Testis (tissue), 5 donors: ENCODE measurements at places on chromosomes 5 and 9. TPM values are rescaled to one million over a fixed set of nuclear protein-coding genes. Genes with fewer than 3 reads are reported as not detected.

GRCh38 chr9:742914-743589, 98.4 kb upstream of the DMRT1 start:
- no peaks in the 10 kb centered on the region for H3K36me3 ChIP-seq
- no peaks in the 10 kb centered on the region for H3K27me3 ChIP-seq
- no peak for DNase-seq
- H3K4me3 ChIP-seq, result no peak overlapping the region
- H3K27ac ChIP-seq, result no peak overlapping the region

GRCh38 chr9:93156475-93157008, 22.5 kb upstream of the NINJ1 start:
- H3K27me3 ChIP-seq, result no peaks in the 10 kb centered on the region
- no peaks in the 10 kb centered on the region for H3K4me1 ChIP-seq
- H3K36me3 ChIP-seq, result no peaks in the 10 kb centered on the region
- no peak overlapping the region for H3K27ac ChIP-seq

DNA sequence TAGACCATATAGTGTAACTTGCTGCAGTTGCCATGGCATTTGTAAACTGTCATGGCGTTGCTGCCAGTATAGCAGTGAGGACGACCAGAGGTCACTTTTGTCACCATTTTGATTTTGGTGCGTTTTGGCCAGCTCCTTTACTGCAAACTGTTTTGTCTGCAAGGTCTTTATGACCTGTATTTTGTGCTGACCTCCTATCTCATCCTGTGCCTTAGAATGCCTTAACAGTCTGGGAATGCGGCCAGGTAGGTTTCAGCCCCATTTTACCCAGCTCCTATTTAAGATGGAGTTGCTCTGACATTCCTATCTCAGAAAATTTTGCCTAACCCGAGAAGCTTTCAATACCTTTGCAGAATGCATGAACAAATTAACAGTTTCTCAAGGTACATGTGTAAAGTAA, 914.4 kb upstream of the ACO1 start:
- no peak for DNase-seq
- no peak overlapping the region for H3K27ac ChIP-seq
- no peaks in the 10 kb centered on the region for H3K4me1 ChIP-seq
- no peaks in the 10 kb centered on the region for H3K36me3 ChIP-seq

- no peaks in the 10 kb centered on the region for H3K36me3 ChIP-seq
- no peak overlapping the region for H3K4me3 ChIP-seq
- H3K27ac ChIP-seq, result no peak overlapping the region
- H3K4me1 ChIP-seq, result no peaks in the 10 kb centered on the region
- no peak for DNase-seq
Measured at GRCh38 chr5:117332341-117332740, 757.7 kb upstream of the SEMA6A start.

FSTL4 gene
- 8.6 TPM for total RNA-seq

DNA sequence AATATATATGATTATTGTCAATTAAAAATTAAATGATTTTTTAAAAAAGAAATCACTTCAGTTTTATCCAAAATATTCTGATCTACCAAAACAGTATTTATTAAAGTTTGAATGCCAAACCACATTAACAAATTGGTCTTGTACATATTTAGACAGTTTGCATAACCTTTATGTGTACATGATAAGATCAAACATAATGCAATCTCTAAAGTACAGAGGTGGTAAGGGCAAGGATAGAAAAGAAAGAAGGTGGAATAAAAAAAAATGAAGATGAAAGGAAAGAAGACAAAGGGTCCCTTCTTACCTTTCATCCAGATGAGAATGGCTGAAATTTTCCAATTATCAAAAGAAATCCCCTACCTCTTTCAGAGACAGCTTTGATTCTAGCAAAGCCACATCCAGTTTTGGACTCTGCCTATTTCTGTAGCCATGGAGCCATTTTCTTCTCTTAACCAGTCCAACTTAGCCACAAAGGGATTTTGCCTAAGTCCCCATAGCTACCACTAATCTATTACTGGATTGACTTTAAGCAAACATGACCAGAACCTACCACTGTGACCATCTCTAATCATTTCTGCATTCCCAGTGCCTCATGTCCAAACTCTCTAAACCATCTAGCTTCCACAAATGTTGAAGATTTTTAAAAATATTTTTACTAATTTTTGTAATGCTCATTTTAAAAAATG, 133.3 kb upstream of the TRPM3 start:
- H3K4me3 ChIP-seq, result no peak overlapping the region
- DNase-seq, result no peak
- no peak overlapping the region for H3K27ac ChIP-seq
- no peaks in the 10 kb centered on the region for H3K36me3 ChIP-seq
- H3K27me3 ChIP-seq, result no peaks in the 10 kb centered on the region

PNPLA7 gene
- total RNA-seq, result 17.8 TPM

- H3K27ac ChIP-seq, result no peak overlapping the region
- H3K4me3 ChIP-seq, result no peak overlapping the region
- H3K27me3 ChIP-seq, result no peaks in the 10 kb centered on the region
- no peak for DNase-seq
- H3K36me3 ChIP-seq, result no peaks in the 10 kb centered on the region
Measured at GRCh38 chr5:87671146-87671545, 258.4 kb upstream of the CCNH start.

DNA sequence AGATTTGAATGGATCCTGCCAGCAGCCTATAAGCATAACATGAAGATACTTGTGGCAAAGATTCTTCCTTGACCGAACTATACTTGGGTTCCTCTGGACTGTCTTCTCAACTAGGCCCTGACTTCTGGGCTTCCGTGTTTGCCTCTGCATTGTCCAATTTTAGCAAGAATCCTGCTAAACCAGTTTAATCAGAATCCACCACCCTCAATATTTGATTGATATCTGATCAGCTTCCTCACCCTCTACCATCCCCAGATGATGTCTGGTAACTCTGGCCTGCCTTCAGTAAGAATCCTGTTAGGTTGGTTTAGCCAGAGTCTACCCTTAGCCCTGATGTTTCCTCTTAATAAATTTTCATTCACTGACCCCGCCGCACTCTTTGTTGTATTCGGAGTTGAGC, 54.4 kb upstream of the GALNT10 start:
- no peak overlapping the region for H3K27ac ChIP-seq
- H3K27me3 ChIP-seq, result no peaks in the 10 kb centered on the region
- DNase-seq, result no peak
- no peaks in the 10 kb centered on the region for H3K36me3 ChIP-seq
- peaks cover 13% of the 10 kb centered on the region for H3K4me1 ChIP-seq

SPATA24 gene
- 45.2 TPM for total RNA-seq

- no peaks in the 10 kb centered on the region for H3K36me3 ChIP-seq
- no peaks in the 10 kb centered on the region for H3K27me3 ChIP-seq
- H3K4me1 ChIP-seq, result peaks cover 5% of the 10 kb centered on the region
- no peak for DNase-seq
Measured at GRCh38 chr5:160537940-160538339, 116.3 kb downstream of the PTTG1 start.

OR1J2 gene
- 0.62 TPM for total RNA-seq

DNA sequence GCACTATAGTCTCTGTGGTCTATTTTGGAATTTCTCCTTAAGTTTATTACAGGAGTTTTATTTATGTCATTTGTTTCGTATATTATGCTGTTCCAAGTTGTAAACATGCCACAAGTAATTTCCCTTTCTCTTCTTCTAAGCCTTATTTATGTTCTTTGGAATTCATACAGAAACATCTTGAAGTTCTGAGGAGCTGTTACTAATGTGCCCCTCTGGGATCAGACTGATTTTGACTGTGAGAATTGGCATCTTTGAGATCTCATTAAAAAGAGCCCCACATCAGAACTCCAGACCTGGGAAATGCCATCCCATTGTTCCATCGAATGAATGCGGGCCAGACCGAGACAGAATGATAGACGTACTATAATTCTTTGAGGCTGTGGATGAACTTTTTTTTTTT, 138.8 kb upstream of the CD180 start:
- H3K27me3 ChIP-seq, result no peaks in the 10 kb centered on the region
- DNase-seq, result no peak
- H3K36me3 ChIP-seq, result no peaks in the 10 kb centered on the region
- no peaks in the 10 kb centered on the region for H3K4me1 ChIP-seq
- H3K27ac ChIP-seq, result no peak overlapping the region

DNA sequence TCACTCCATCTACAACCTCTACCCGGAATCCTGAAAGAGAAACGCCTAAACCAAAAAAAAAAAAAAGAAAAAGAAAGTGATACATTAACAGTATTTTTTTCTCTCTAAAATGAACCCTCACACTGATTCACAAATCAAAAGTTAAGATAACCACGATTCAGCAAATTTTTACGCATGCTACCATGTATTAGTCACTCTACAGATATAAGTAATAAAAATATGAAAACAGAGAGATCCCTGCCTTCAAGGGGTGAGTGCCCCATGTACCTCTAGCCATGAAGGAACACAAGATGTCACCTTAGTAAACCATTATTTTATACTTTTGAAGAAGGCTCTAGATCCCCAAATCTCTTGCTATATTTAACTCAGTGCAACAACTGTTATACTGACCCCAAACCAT, 33.4 kb downstream of the CEMIP2 start:
- no peak overlapping the region for H3K4me3 ChIP-seq
- no peak for DNase-seq
- H3K36me3 ChIP-seq, result no peaks in the 10 kb centered on the region

GRCh38 chr9:104795082-104795481, 31.2 kb downstream of the NIPSNAP3B start:
- no peaks in the 10 kb centered on the region for H3K36me3 ChIP-seq
- no peak for DNase-seq
- H3K27ac ChIP-seq, result no peak overlapping the region
- peaks cover 3% of the 10 kb centered on the region for H3K4me1 ChIP-seq

IFNA13 gene
- total RNA-seq, result 1.9 TPM

DNA sequence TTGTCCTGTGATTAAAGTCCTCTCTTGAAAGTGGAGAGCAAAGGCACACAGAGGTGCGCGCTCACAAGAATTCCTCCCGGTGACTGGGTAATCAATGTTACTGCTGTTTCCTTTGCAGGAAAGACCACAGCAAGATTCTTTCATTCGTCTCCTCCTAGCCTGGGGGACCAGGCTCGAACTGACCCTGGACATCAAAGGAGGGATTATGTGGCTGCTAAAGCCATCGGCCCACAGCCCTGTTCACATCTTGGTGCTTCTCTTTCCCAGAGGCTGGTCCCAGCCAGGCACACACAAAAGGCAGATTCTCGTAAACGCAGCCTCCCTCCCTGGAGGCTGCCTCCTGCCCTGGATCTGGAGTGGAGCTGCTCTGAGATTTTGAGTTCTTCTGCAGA, 230.9 kb downstream of the FANCC start:
- H3K36me3 ChIP-seq, result no peaks in the 10 kb centered on the region
- H3K27ac ChIP-seq, result no peak overlapping the region
- H3K4me1 ChIP-seq, result peaks cover 19% of the 10 kb centered on the region
- no peaks in the 10 kb centered on the region for H3K27me3 ChIP-seq
- DNase-seq, result no peak

DNA sequence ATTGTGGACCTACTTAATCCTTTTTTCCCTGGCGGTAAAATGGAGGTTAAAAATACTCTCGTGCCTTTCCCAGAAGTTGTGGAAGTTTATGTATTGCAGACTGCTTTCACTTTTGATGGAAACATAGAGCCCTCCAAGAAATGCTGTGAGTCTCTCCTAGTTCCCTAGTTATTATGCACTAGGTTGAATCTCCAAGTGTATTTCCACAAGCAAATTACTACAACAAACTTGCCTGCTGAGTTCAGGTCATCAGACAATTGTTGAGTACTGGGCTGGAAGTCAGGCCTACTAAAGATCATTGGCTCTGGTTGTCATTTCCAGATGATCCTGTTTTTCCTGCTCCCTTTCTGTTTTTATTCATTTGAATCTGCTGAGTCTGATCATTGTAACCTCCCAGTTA, 104.1 kb downstream of the CD180 start:
- H3K4me3 ChIP-seq, result no peak overlapping the region
- H3K27ac ChIP-seq, result peak overlapping the region; percentile 67
- peaks cover 17% of the 10 kb centered on the region for H3K4me1 ChIP-seq
- no peaks in the 10 kb centered on the region for H3K27me3 ChIP-seq
- no peaks in the 10 kb centered on the region for H3K36me3 ChIP-seq

- no peak for DNase-seq
- no peak overlapping the region for H3K27ac ChIP-seq
- no peaks in the 10 kb centered on the region for H3K27me3 ChIP-seq
- peaks cover 24% of the 10 kb centered on the region for H3K4me1 ChIP-seq
- no peaks in the 10 kb centered on the region for H3K36me3 ChIP-seq
Measured at GRCh38 chr9:16312962-16313546, 557.4 kb downstream of the BNC2 start.

DNA sequence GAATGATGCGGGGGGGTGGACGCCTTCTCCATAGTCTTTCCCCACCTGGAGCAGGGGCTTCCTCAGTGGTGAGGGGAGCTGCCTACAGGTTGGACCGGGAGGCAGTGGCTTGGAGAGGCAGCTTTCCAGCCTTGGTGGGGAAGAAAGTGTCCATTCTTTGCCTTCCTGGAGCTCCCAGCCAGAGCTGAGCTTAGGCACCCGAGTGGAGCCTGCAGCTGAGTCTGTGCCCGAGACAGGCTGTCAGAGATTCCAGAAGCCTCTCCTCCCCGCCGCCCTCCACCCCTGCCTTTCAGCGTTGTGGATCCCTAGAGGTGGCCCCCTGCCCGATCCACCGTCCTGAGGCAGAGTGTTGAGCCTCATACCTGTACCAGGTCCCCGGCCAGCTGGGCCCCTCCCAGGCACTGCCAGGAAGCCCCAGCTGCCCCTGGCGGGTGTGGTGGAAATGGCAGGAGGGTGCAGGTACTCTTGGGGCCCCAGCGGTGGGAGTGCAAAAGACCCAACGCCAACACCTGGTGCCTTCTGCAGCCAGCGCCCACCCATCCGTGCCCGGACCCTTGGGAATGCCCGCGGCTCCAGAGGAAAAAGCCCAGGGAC, 112.0 kb downstream of the RXRA start:
- H3K4me1 ChIP-seq, result peaks cover 57% of the 10 kb centered on the region
- H3K27ac ChIP-seq, result no peak overlapping the region
- DNase-seq, result no peak
- no peaks in the 10 kb centered on the region for H3K27me3 ChIP-seq

DNA sequence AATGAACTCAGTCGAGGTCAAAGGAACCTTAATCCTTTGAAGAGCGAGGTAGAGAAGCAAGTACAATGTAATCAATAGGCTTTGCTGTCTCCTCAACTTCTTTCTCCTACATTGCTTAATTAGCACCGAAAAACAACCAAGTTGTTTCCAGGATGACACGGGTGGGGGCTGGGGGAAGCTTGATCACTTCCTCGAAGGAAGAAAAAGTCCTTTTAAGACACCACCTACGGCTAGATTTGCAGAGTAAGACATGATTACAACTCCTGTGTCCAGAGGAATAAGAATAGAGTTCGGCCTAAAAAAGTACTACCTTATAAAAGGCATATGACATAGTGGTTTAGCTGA, 811 bp upstream of the ARRDC3 start:
- H3K36me3 ChIP-seq, result no peaks in the 10 kb centered on the region
- no peaks in the 10 kb centered on the region for H3K27me3 ChIP-seq
- peak overlapping the region; percentile 99 for H3K27ac ChIP-seq
- H3K4me3 ChIP-seq, result peak overlapping the region; percentile 90

IFNA2 gene
- 1.3 TPM for total RNA-seq

DNA sequence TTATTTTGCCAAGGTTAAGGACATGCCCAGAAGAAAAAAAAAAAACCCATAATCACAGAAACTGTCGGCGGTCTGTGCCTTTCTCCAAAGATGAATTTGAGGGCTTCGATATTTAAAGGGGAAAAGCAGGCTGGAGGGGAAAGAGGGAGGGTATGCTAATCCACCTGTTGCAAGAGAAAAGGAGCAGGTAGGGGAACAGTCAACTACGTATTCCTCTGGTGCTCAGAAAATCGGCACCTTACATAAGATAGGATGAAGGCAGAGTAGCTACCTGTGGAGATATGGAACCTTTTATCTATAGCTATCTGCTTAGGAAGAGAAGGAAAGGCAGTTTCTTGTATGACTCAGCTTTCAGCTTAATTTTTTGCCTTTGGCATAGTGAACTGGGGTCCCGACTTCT, 77.7 kb downstream of the PTCD2 start:
- H3K36me3 ChIP-seq, result no peaks in the 10 kb centered on the region
- no peak for DNase-seq
- no peak overlapping the region for H3K4me3 ChIP-seq
- peaks cover under 1% of the 10 kb centered on the region for H3K4me1 ChIP-seq
- no peaks in the 10 kb centered on the region for H3K27me3 ChIP-seq
- H3K27ac ChIP-seq, result no peak overlapping the region
